Heart right ventricle (tissue), 16 donors: ENCODE measurements at places on chromosomes 12 and 14. TPM values are rescaled to one million over a fixed set of nuclear protein-coding genes. Genes with fewer than 3 reads are reported as not detected.

GDF3 gene
- polyA plus RNA-seq: 0.22 TPM

OR6C74 gene
- polyA plus RNA-seq: not detected

PKP2 gene
- polyA plus RNA-seq: 137 TPM

GRCh38 chr14:65478596-65478995, 66.1 kb downstream of the FUT8 start:
- no peak for DNase-seq

PTCSC3 gene
- polyA plus RNA-seq: not detected

DNA sequence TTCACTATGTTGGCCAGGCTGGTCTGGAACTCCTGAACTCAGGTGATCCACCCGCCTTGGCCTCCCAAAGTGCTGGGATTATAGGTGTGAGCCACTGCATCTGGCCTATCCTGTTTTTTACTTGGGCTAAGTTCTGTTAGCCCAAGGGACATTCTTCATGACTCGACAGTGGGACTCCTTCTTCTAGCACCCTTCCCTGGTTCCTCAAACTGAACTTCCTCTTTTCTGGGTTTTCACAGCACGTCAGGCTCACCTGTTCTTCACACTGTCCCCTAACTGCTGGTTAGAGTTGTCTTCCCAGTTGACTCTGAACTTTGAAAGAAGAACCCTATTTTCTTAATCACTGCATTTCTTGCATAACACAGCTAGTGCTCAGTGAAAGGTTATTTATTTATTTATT, 22.5 kb downstream of the CABP1 start:
- DNase-seq: no peak

DNA sequence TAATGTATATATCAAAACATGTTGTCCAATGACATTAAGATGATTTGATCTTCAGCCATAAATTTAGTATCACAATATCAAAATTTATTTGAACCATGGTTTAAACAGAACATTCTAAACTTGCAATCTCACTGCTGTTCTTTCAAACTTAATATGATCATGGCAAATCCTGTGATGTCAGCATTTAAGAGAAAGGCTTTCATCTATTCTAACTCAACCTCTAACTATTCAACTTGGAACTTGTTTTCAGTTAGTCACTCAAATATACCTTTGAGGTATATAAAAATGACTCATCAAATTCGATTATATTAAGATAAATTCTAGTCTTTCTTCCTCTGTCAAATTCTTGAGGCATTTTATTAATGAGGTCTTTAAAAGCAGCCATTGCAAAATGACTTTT, 747.0 kb upstream of the FLRT2 start:
- DNase-seq: no peak
